ENCODE measurements at places on chromosomes 1 and 21. TPM values are rescaled to one million over a fixed set of nuclear protein-coding genes. Genes with fewer than 3 reads are reported as not detected.
A peak's percentile ranks its signal among the peaks of the same experiment; 100 is the strongest.

The STYXL2 gene
- total RNA-seq: not detected

The CFHR3 gene
- total RNA-seq: 430 TPM

The HES3 gene
- total RNA-seq: not detected

The REN gene
- 0.27 TPM for total RNA-seq

DNA sequence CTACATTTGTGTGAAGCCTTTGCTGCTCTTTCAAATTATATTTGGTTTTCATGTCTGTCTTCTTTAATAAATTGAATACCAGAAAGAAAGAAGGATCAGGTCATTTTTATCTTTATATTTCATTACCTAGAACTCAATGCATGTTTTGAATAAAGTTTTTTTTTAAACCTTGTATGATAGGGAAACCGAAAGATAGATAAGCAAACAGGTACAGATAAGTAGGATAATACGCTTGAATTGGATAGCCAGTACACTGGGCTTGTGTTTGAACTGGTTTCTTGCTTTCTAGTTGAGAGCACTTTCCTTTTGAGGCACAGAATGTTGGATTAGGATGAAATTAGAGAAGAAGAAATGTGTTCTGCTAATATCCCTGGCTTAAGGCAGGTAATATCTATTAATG lies 46.9 kb downstream of the PKN2 start:
- no peak for DNase-seq
- no peaks in the 10 kb centered on the region for H3K27me3 ChIP-seq
- H3K4me3 ChIP-seq: no peak overlapping the region
- peak overlapping the region; percentile 23 for H3K27ac ChIP-seq

DNA sequence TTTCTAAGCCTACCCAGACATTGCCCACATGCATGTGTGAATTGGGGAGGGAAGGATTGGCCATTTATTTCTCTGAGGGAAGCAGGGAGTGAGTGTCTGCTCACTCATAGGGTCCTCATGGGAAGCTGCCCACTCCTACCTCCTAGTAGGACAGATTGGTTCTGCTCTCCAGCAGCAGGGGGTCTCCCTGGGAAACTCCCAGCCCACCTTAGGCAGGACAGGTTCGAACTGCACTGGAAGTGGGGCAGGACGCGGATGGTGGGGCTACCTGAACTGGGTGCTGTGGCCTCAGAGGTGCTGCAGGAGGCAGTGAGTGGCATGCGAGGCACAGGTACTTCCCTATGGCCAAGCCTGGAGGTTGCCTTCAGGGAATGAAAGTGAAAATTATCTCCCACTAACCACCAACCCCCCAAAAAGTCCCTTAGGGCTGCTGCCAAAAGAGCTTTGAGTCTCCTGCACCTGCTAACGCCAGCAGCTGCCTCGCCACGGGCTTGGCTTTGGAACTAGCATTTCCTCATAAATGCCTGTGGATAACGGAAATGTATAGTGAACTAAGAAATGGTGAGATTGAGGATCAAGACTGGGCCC lies 157.0 kb upstream of the COA6 start:
- H3K4me1 ChIP-seq: no peaks in the 10 kb centered on the region
- no peaks in the 10 kb centered on the region for H3K27me3 ChIP-seq
- H3K36me3 ChIP-seq: no peaks in the 10 kb centered on the region
- no peak overlapping the region for H3K4me3 ChIP-seq
- no peak for DNase-seq

GRCh38 chr1:179016706-179017382 lies 8.8 kb upstream of the FAM20B start:
- no peak overlapping the region for H3K27ac ChIP-seq
- no peaks in the 10 kb centered on the region for H3K27me3 ChIP-seq
- H3K4me3 ChIP-seq: no peak overlapping the region
- peak; percentile 91 for DNase-seq
- no peaks in the 10 kb centered on the region for H3K36me3 ChIP-seq
- H3K4me1 ChIP-seq: no peaks in the 10 kb centered on the region

GRCh38 chr1:19065526-19066247 lies 109.2 kb upstream of the IFFO2 start:
- no peaks in the 10 kb centered on the region for H3K4me1 ChIP-seq
- H3K4me3 ChIP-seq: no peak overlapping the region
- H3K36me3 ChIP-seq: no peaks in the 10 kb centered on the region
- peak overlapping the region; percentile 85 for H3K27ac ChIP-seq
- peak; percentile 79 for DNase-seq

DNA sequence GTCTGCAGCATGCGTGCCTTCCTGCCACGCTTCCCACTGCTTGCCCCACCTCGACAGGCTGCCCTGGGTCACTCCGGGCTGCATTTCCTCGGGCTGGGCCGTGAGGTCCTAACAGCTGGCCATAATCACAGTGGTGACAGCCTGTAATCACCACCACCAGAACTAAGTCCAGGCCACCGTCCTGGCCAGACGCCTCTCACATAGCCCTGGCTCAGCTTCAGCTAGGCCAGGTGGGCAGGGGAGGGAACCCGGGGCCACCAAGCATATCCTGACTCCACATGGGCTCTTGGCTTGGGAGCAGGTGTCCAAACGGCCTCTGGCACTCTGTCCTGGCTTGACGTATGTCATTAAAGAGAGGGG lies 229.5 kb downstream of the TRABD2B start:
- no peak overlapping the region for H3K4me3 ChIP-seq
- DNase-seq: no peak
- no peaks in the 10 kb centered on the region for H3K4me1 ChIP-seq
- H3K36me3 ChIP-seq: no peaks in the 10 kb centered on the region
- no peak overlapping the region for H3K27ac ChIP-seq

DNA sequence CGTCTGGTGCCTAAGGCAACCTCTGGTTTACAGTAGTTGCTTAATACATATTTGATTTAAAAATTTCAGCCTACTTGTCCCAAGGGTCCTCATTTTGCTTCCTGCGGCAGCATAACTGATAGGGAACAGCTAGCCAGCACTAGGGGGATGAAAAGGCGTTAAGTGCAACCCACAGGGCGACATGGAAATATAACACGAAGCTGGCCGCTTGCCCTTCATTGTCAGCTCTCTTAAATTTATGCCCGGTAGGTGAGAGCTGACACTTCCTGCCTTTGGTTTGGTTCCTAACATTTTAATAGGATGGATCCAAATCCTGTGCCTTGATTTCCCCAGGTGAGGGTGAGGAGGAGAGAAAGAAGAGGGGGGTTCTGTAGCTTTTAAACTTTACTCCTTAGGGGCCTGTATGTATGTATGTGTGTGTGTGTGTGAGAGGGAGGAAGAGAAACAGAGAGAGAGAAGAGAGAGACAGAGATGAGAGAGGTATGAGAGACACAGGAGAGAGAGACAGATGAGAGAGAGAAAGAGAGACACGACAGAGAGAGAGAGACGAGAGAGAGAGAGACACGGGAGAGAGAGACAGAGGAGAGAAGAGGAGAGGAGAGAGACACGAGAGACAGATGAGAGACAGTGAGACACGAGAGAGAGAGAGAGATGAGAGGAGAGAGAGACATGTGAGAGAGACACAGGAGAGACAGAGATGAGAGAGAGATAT lies 938 bp upstream of the ACTN2 start:
- no peak for DNase-seq
- H3K36me3 ChIP-seq: no peaks in the 10 kb centered on the region
- H3K4me1 ChIP-seq: no peaks in the 10 kb centered on the region
- H3K27ac ChIP-seq: no peak overlapping the region

- no peak for DNase-seq
- H3K36me3 ChIP-seq: no peaks in the 10 kb centered on the region
- H3K4me3 ChIP-seq: no peak within 1 kb of the TSS
- no peak within 1 kb of the TSS for H3K27ac ChIP-seq
- no peaks in the 10 kb centered on the region for H3K4me1 ChIP-seq
Observed at GRCh38 chr1:247841796-247842195, at the start of gene OR11L1. TSS of gene OR11L1 (minus strand) at chr1:247841896. CDS start at chr1:247841896, 0 bp downstream.

- no peaks in the 10 kb centered on the region for H3K36me3 ChIP-seq
- no peaks in the 10 kb centered on the region for H3K27me3 ChIP-seq
- no peak for DNase-seq
Observed at GRCh38 chr1:119490925-119491324, 16.1 kb upstream of the HSD3B1 start.

DNA sequence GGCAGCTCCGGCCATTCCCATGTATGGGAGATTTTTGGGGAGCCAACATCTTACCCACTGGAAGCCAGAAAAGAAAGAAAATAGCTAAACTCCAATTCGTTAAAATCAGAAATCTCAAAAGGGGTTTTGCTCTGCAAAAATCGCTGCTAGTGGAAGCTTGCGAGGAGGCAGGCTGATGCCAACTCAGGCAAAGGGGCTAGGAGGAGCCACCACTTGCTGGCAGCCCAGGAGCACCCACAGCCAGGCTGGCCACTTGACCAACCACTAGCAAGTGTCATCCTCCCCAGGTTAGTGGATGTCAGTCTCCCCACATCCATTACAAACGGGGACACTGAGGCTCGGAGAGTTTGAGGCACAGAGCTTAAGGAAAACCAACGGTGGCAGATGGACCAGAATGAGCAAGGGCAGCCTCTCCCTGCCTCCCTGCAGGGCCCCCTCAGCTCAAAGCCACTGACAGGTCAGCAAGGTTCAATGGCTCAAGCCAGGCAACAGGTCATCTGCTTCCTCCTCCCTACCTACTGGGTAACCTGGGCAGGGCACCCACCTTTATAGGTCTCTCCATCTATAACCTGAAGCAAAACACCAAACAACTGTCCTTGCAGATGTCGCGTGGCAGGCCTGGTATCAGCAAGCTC lies 10.8 kb downstream of the KCNN3 start:
- H3K27me3 ChIP-seq: no peaks in the 10 kb centered on the region
- no peak overlapping the region for H3K27ac ChIP-seq
- H3K4me1 ChIP-seq: no peaks in the 10 kb centered on the region

GRCh38 chr1:53037159-53037558 lies 24.9 kb upstream of the PODN start:
- no peak for DNase-seq
- peaks cover 9% of the 10 kb centered on the region for H3K36me3 ChIP-seq
- no peaks in the 10 kb centered on the region for H3K4me1 ChIP-seq
- H3K27ac ChIP-seq: no peak overlapping the region

- no peaks in the 10 kb centered on the region for H3K27me3 ChIP-seq
- DNase-seq: no peak
- no peak overlapping the region for H3K27ac ChIP-seq
- peaks cover 9% of the 10 kb centered on the region for H3K4me1 ChIP-seq
Observed at GRCh38 chr1:832136-832535, 91.6 kb upstream of the SAMD11 start.

DNA sequence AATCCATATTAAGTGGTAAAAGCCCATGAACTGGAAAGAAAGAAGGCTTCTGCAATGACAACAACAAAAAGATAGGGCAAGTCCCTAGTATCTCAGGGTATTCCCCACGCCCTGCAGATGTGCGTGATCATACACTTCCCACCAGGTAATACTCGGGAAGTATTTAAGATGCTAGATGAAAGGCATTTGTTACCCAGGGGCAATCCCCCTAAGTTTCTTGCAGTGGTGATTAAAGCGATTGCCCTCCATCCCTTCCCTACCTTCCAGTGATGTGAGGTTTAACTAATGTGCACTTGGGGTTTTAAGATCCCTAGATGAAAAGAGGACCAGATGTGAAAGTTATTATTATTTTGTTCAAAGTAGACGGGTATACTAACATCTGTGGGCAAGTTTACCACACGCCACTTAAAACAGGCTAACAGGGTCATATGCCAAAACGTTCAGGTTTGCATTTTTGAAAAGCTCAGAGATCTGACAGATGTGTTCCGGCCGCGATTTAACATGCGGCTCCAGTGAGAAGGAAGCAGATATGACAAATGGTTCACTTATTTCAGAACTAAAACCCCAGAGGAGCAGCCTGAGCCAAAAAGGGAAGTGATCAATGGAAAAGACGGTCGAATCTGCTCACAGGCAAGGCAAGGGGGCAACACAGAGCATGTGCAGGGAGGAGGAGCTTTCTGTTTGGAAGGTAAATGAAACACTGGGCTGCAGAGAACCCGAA lies 17.4 kb downstream of the TIAM1 start:
- no peak overlapping the region for H3K27ac ChIP-seq
- no peak for DNase-seq
- H3K4me3 ChIP-seq: no peak overlapping the region
- no peaks in the 10 kb centered on the region for H3K4me1 ChIP-seq
- no peaks in the 10 kb centered on the region for H3K27me3 ChIP-seq
- no peaks in the 10 kb centered on the region for H3K36me3 ChIP-seq

GRCh38 chr1:181101581-181102226 lies 13.2 kb downstream of the IER5 start:
- H3K27me3 ChIP-seq: no peaks in the 10 kb centered on the region
- H3K27ac ChIP-seq: no peak overlapping the region
- H3K4me1 ChIP-seq: no peaks in the 10 kb centered on the region
- no peak overlapping the region for H3K4me3 ChIP-seq
- no peaks in the 10 kb centered on the region for H3K36me3 ChIP-seq

- H3K27ac ChIP-seq: no peak overlapping the region
- peak; percentile 8 for DNase-seq
- no peaks in the 10 kb centered on the region for H3K36me3 ChIP-seq
- no peaks in the 10 kb centered on the region for H3K4me1 ChIP-seq
- no peak overlapping the region for H3K4me3 ChIP-seq
- H3K27me3 ChIP-seq: no peaks in the 10 kb centered on the region
Observed at GRCh38 chr1:21662426-21663247, 6.5 kb downstream of the RAP1GAP start.

GRCh38 chr1:46681333-46682034 lies 9.8 kb downstream of the TEX38 start:
- H3K4me3 ChIP-seq: no peak overlapping the region
- no peak overlapping the region for H3K27ac ChIP-seq
- no peak for DNase-seq
- peaks cover 10% of the 10 kb centered on the region for H3K4me1 ChIP-seq
- peaks cover 59% of the 10 kb centered on the region for H3K36me3 ChIP-seq

DNA sequence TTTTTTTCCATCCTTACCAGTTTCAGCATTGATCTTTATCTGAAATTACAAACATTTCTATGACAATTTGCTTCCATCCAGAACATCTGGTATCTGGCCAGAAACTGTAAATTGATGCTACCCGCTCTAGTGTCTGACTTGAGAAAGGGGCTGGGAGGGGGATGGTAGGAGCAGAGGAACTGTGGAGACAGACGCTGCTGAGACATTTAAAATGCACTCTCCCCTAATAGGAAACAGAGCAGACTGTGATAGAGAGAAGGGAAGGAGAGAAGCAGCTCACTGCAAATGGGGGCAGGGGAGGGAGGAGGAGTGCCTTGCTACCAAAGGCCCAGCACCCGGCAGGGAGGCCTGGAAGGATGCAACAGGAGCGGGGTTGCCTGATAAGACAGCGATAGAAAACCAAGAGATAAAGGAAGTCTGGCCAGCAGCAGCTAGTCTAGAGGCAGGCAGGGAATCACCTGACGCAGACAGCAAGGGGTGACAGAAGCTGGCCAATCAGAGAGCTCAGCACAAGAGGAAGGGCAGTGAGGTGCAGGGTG lies 195.5 kb upstream of the NFIA start:
- H3K27ac ChIP-seq: no peak overlapping the region
- no peaks in the 10 kb centered on the region for H3K4me1 ChIP-seq
- no peaks in the 10 kb centered on the region for H3K36me3 ChIP-seq

Measured in right lobe of liver (tissue), 6 donors.